ENCODE measurements at places on chromosomes 1 and 21.
A peak's percentile ranks its signal among the peaks of the same experiment; 100 is the strongest.

DNA sequence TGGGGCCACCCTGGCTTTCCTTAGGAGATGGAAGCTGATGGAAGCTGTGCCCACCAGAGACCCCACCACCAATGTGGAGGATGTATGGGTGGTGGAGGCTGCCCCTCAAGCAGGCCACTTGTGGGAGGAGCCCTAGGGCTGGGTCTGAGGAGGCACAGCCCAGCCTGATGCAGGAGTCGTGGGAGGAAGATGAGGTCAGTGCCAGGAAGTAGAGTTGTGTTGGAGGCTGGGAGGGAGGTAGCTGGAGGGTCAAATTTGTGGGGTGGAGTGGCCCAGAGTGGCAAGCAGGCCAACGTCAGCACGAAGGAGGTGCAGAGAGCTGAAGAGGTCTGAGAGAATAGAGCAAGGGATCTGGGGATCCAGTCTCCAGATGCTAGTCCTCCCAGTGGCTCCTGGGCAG lies 119.0 kb upstream of the USP24 start:
- DNase-seq = no peak

- DNase-seq = no peak
Observed at GRCh38 chr1:209768354-209768774, 12.5 kb downstream of the TRAF3IP3 start.

GRCh38 chr1:5601516-5601915 lies 390.7 kb downstream of the NPHP4 start:
- no peak for DNase-seq

- no peak for DNase-seq
Observed at GRCh38 chr1:55329808-55330432, 114.8 kb upstream of the USP24 start.

- no peak for DNase-seq
Observed at GRCh38 chr1:99969260-99969728, 502 bp upstream of the SLC35A3 start.

DNA sequence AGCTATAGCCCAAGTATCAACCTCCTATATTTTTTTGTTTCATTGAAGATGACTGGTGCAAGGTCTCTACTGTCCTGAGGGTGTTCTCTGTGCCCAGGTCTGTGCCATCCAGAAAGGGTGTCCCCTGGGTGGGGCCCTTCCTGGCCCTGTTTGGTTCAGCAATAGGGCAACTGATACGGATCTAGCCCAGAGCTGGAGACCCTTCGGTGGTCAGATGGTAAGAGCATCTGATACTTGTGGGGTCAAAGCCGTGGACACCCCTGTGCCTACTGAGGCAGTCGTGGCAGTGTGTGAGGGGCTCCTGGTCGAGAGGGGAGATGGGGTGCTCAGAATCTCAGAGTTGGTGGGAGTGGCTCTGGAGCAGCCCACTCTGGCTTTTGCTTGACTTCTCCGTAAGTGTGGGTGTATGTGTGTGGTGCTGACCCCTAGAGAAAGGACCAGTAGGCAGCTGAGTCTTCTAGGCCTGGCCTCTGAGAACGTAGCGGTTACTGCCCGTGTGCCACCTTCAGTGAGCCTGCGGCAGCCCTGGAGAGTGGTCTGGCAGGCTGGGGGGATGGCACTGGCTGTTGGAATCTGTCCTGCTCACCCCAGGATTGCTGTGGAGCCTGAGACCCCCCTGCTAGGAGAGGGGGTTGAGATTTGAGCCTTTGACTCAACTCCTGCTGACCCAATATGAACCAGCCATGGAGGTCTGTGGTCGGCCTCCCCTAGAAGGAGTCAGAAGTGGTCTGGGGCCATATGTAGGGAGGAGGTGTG lies 2.7 kb downstream of the AMPD2 start:
- no peak for DNase-seq

DNA sequence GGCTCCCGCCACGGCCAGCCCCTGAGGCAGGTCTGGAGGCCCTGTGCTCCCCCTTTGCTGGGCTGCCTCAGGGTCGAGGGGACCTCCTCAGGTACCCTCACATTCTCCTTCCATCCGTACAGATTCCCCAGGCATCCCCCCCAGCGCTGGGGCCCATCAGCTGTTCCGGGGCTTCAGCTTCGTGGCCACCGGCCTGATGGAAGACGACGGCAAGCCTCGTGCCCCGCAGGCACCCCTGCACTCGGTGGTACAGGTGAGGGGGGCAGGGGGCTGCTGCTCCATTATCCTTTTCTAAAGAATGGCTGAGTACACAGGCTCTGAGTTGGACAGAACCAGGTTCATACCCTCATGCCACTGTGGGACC lies 29.1 kb downstream of the RPS6KA1 start:
- DNase-seq = no peak

GRCh38 chr1:75710832-75711231 lies 13.7 kb upstream of the ACADM start:
- no peak for DNase-seq

DNA sequence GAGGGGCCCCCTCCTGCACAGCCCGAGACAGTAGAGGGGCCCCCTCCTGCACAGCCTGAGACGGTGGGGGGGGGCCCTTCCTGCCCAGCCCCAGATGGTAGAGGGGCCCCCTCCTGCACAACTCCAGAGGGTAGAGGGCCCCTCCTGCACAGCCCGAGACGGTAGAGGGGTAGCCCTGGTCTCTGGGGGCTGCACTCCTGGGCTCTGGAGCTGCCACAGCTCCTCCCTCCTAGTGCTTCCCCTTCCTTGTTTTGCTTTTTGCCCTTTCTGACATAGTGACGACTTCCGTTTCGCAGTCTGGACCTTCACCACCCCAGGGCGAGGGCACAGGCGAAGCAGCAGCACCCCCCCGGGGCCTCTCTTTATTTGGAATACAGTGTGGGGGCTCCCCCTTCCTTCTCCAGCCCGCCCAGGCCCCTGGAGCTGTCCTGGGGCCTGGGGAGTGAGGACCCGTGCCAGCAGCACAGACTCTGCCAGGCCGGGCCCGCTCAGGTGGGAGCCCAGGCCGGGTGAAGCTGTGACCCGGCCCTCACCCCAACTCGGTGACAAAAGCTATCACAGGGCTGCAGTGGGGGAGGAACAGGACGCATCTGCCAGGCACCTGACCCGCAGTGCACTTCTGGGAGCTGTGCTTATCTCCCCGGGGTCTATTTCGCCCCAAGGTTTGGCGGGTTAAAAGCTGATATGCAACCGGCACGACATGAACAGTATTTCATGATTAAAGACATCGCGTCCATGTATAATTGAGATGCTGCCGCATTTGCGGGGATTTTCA lies 1.1 kb upstream of the PRXL2B start:
- DNase-seq = peak; percentile 93

GRCh38 chr1:67597336-67597735 lies 87.7 kb upstream of the GADD45A start:
- DNase-seq = no peak
